Activated naive CD4-positive, alpha-beta T cell treated with anti-CD3 and anti-CD28 coated beads, Interleukin-2, amount 10 ng/mL, durations not matched to agents 7 days and 5 days (primary cell): ENCODE measurements at places on chromosomes 5 and 9.

DNA sequence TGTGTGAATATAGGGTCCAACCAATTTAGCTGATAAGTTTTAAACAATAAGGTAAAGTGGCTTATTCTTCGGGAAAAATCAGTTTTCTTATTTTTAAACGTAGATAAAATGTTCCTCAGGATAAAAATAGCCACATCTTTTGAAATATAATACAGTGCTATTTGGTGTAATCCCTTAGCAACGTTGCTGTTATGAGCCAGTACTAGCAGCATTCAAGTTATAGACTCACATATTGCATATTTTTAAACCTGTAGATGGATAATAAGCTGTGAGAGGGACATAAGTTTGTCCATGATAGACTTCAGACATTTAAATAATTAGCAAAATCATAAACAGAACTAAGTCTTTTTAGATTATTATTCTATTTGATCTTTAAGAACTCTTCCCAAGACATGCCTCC is 6.3 kb downstream of the PDE4D start:
- H3K36me3 ChIP-seq: no peaks in the 10 kb centered on the region
- peaks cover 6% of the 10 kb centered on the region for H3K27me3 ChIP-seq
- no peak overlapping the region for H3K27ac ChIP-seq
- no peak for DNase-seq

GRCh38 chr5:146091881-146092280 is 13.5 kb downstream of the PLAC8L1 start:
- H3K4me1 ChIP-seq: no peaks in the 10 kb centered on the region
- no peaks in the 10 kb centered on the region for H3K27me3 ChIP-seq
- H3K4me3 ChIP-seq: no peak overlapping the region
- no peak overlapping the region for H3K27ac ChIP-seq
- no peak for DNase-seq

GRCh38 chr9:137978262-137978714 is 100.7 kb downstream of the CACNA1B start:
- no peak overlapping the region for H3K4me3 ChIP-seq
- no peaks in the 10 kb centered on the region for H3K4me1 ChIP-seq
- peaks cover 3% of the 10 kb centered on the region for H3K27me3 ChIP-seq
- H3K27ac ChIP-seq: no peak overlapping the region
- peak; percentile 3 for DNase-seq

- H3K4me3 ChIP-seq: peak overlapping the region; percentile 61
- H3K27ac ChIP-seq: no peak overlapping the region
- H3K27me3 ChIP-seq: peaks cover 63% of the 10 kb centered on the region
- H3K36me3 ChIP-seq: no peaks in the 10 kb centered on the region
- DNase-seq: no peak
- H3K4me1 ChIP-seq: peaks cover 6% of the 10 kb centered on the region
Measured at GRCh38 chr9:113875459-113876150, 504 bp upstream of the ZNF618 start.

DNA sequence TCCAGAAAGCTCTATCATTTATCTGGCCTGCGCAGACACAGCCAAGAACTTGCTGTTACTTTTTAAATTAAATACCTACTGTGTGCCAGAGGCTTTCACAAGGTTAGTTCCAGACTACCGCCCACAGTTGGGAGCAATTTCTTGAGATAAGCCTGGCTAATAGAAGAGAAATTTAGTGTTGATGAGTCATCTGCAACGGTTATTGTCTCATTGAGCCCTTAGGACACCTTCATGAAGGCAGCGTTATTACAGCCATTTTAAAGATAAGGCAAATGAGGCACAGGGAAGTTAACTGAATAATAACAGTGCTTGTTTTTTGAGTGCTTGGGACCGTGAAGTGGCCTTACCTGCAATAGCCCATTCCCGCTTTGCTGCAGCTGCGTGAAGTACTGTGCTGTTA is 292.9 kb upstream of the MSX2 start:
- no peaks in the 10 kb centered on the region for H3K4me1 ChIP-seq
- no peak overlapping the region for H3K4me3 ChIP-seq
- no peak overlapping the region for H3K27ac ChIP-seq
- no peaks in the 10 kb centered on the region for H3K27me3 ChIP-seq

- H3K4me3 ChIP-seq: no peak overlapping the region
- no peaks in the 10 kb centered on the region for H3K36me3 ChIP-seq
- peak; percentile 36 for DNase-seq
- peaks cover 35% of the 10 kb centered on the region for H3K27me3 ChIP-seq
- H3K27ac ChIP-seq: no peak overlapping the region
- H3K4me1 ChIP-seq: peaks cover 5% of the 10 kb centered on the region
Measured at GRCh38 chr9:994005-994404, 17.6 kb downstream of the DMRT3 start.

GRCh38 chr5:53406630-53407316 is 73.7 kb upstream of the FST start:
- H3K4me3 ChIP-seq: no peak overlapping the region
- H3K27ac ChIP-seq: no peak overlapping the region
- peaks cover 4% of the 10 kb centered on the region for H3K27me3 ChIP-seq
- peaks cover 10% of the 10 kb centered on the region for H3K4me1 ChIP-seq
- no peak for DNase-seq

DNA sequence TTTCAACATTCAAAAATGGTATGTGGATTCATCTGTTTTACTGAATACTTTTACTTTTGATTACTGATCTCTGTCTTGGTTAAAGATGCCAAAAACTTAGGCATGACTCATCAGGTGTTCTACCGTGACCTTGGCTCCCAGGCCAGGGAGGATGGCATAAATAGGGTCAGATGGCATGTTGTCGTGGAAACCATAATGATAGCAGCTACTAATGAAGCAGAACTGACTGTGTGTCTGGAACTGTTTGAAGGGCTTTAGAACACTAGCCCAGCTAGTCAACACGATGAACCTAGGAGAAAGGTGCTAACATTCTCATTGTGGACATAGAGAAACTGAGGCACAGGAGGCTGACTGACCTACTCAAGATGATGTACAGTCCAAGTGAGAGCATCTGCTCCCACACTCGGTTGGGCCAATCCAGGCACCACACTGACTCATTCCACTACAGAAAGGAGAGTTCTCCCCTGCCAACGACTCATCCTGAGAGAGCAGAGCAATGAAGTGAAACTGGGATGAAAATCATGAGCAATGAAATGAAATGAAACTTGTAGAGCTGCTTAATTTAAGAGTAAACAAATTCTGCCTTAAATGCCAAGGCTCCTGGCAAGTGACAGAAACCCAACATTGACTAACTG is 116.0 kb downstream of the TENT4A start:
- peak; percentile 48 for DNase-seq
- H3K27ac ChIP-seq: peak overlapping the region; percentile 71
- peaks cover 3% of the 10 kb centered on the region for H3K36me3 ChIP-seq
- peaks cover 73% of the 10 kb centered on the region for H3K4me1 ChIP-seq

DNA sequence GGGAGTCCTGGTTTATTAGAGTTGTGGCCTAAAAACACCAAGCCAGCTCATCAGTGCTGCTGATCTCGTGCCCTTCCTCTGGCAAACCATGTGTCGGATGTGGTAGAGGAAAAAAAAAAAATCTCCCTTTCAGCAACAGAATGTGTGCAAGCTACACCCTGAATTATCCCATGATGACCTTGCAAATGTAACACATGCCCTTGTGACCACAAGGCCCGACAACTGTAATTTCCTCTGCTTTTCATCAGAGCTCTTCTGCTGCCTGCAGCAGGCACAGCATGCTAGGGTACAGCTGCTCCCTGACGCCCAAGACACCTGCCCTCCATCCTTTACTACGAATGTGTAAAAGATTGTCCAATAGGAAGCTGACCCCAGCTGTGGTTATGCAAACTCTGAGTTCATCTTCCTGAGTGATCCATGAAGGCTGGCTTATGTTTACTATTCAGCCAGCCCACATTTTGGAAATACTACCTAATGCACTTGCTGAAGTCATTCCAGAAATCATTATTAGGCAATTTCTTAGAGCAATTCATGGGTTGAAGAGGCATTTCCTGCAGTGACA is 14.6 kb upstream of the BNC2 start:
- H3K4me1 ChIP-seq: no peaks in the 10 kb centered on the region
- H3K4me3 ChIP-seq: no peak overlapping the region
- no peak overlapping the region for H3K27ac ChIP-seq
- no peak for DNase-seq
- no peaks in the 10 kb centered on the region for H3K27me3 ChIP-seq
